ENCODE measurements at places on chromosomes 1 and 21.

DNA sequence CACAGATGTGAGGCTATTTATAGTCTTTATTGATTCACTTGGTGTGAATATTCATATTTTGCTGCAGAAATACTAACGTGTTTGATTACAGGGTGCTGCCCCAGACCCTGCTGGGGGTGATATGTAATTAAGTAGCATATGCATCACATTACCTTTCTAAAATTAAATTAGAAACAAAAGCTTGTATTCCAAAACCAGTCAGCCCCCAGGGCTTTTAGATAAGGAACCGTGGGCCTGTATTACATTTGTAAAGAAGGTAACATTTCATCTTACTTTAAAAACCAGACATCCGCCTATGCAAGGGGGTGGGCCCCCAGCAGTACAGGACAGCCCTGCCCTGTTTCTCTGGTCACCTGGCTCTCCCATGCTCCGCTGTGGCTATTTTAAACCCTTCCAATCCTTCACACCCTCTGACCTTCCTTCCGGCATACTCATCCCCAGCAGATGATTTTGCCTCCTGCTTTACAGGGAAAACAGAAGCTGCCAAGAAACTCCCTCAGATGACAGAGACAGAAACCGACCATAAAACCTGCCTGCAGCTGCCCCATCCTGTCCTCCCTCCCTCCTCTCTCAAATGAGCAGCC is 22.0 kb upstream of the KCNC4 start:
- DNase-seq, result no peak

DNA sequence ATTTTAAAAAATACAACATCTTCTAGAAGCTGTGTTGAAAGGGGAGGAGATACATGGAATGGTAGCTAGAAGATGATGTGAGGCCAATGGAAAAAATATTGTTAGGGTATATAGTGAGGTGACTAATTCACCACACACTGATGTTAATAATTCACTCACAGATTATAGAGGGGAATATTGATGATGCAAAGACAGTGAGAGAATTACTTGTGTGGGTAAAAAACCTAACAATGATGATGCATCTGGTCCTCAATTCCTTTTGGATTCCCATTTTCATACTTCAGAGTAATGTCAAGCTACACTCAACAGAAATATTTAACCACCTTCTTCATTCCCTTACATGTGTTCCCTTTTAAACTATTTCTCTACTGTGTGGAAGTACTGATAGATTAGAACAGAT is 169.5 kb upstream of the DPYD start:
- no peak for DNase-seq

GRCh38 chr1:48526008-48526710 is 54.2 kb upstream of the SPATA6 start:
- DNase-seq, result no peak

DNA sequence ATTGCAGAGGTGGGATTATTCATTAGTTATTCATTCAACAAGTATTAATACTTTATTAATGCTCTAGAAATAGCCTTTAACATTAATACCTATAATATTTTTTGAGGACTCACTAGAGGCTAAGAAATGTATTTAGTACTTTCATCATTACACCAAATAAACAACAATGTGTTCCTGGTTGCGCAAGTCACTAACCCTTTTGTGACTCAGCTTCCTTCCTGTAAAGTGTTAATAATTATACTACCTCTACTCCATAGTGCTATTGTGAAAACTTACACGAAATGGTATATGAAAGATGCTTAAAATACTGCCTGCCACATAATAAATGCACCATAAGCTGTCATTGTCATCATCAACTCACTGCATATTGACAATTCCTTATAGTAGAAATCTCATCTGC is 431.0 kb downstream of the DPYD start:
- DNase-seq, result no peak

DNA sequence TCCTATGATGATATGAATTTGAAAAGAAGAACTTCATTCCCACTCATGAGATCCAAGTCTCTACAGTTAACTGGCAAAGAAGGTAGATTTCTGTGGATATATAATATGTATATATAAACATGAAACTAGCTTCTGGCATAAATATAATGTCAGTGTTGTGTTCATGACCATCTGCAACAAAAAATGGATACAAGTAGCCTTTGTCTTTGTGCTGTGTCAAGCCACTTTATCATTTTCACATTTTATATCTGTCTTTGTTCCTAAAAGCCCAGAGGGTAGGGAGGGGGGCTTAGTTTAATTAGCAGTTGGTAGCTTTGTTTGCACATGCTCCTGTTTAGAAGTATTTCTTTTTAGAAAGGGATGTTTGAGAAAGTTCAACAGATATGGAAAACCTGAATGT is 56.2 kb upstream of the FASLG start:
- no peak for DNase-seq

- no peak for DNase-seq
These were observed 57.6 kb upstream of the PPM1J start for GRCh38 chr1:112772781-112773180.
